ENCODE measurements at places on chromosomes 5 and 9. TPM values are rescaled to one million over a fixed set of nuclear protein-coding genes. Genes with fewer than 3 reads are reported as not detected.

Gene KLHL9
- total RNA-seq, result 10.8 TPM

Gene RLN2
- total RNA-seq, result 0.41 TPM

Gene PRSS3
- 3.5 TPM for total RNA-seq

Gene OBP2B
- total RNA-seq, result not detected

DNA sequence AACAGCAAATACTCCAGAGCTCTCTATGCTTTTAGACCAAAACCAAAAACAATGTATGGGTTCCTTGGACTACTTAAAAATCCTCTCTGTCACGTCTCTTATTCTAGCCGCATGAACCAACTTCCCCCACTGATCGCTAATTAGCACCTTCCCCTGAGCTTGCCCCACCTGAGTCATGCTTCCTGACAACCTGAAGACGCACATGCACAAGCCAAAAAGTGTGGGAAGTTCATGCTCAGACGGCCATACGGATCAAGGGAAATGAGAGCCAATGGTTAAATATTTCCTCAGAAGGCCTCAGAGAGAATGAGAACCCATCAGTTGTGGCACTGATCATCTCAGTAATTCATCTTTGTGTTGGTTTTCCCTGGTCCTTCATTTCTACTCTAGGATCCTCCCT is 199.7 kb downstream of the BNC2 start:
- no peak for DNase-seq

DNA sequence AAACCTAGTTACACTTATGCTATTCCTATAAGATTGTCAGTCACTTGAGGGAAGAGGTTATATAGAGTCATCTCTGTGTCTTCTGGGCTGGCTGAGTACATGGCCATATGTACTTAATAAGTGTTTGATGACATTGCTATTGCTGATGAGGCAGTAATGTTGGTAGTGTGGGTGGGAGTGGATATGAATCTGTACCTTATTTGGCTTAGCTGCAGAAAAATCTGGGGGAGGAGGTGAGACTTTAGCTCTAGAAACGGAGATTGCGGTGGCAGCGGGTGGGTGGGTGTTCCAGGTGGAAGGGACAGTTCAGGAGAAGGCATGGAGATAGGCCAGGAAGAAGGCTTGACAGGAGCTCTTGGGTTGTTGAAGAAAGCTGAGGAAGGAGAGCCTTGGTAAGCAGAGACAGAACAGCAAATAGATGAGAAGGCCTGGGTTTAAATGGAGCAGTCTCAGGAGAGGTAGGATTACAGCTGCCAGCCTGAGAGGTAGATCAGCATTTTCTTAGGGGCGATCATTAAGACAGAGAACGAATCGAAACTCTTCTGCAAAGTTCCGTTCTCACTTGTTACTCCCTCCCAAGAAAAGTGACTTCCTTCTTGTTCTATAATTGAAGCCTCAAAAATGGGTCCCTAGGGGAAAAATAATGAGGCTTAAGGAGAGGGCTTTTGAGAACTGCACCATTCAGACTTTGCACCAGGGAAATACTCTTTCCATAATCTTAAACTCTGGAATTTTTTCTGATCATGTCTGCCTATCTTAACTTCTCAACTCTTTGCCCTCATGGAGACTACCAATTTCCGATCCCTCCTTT is 160.5 kb downstream of the UNC13B start:
- DNase-seq, result no peak

- no peak for DNase-seq
Observed at GRCh38 chr5:141514330-141515133, 25.7 kb downstream of the PCDHGC5 start.

DNA sequence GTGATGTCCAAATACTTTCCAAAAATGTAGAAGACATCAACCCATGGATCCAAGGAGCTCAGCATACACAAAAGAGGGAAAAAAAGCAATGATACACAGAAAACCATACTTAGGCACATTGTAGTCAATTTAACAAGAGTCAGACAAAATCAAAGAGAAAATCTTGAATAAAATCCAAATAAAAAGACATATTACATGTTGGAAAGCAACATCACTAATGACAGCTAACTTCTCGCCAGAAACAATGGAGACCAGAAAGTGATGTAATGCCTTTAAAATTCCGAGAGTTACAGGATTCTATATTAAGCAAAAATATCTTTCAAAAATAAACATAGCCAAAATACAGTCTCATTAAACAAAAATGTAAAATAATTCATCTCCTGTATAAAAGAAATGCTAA is 79.8 kb upstream of the SLCO4C1 start:
- no peak for DNase-seq

DNA sequence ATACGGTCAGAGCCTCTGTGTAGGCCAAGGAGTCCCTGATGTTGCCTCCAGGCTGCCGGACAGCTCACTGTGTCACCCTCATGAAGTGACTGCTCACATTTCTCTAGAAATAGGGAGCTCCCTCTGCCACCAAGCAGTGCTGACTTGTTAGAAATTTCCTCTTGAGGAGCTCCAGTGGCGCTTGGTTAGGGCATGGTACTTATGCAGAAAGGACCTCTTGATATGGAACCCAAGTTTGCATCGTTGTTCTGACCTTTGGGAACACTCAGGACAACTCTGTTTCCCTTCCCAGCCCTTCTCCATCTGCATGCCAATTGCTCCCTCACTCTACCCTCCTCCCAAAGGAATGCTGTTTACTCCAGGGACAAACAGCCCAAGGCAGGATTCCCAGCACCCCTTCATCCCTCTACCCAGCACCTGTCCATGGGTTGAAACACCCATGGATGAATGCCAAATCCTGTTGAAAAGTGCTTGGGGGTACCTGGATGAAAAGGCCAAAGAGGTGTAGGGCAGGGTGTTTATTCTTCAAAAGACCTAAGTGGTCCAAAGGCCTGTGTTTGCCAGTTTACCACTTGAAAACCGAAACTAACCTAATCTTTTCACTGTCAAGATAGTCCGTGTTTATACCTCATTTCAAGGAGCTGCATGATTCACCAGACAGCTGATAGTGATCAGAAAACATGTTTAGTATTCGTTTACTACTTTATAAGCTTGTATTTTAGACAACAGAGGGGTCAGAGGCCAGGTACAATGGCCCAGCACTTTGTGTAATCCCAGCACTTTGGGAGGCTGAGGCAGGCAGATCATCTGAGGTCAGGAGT is 51.1 kb downstream of the KLF4 start:
- DNase-seq, result no peak

- DNase-seq, result no peak
Observed at GRCh38 chr5:168654211-168654721, 75.1 kb upstream of the PANK3 start.

- no peak for DNase-seq
Observed at GRCh38 chr5:154198611-154199230, 8.2 kb downstream of the GALNT10 start.

DNA sequence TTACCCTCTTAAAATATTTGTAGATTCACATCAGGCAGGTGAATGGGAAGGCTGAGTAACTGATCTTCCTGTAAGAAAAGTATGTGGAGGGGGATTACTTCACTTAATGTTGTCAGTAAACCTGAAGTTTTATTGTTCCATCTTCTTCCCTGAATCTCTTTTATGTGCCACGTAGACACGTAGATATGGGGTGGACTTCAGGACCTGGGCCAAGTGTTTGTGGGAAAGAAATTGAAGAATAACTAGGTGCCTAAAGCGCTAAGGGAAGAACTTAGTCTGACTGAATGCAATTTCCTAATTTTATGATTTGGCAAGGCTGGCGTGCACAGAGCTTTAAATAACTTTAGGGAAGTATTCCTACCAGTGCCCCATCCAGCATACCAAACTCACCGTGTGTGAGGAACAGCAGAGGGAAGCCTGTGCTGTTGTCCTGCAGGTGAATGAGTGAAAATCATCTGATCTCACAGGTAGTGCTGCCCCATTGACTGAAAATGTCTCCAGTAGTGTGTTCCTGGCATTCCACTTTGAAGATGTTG is 323.4 kb downstream of the KDM4C start:
- DNase-seq, result no peak

DNA sequence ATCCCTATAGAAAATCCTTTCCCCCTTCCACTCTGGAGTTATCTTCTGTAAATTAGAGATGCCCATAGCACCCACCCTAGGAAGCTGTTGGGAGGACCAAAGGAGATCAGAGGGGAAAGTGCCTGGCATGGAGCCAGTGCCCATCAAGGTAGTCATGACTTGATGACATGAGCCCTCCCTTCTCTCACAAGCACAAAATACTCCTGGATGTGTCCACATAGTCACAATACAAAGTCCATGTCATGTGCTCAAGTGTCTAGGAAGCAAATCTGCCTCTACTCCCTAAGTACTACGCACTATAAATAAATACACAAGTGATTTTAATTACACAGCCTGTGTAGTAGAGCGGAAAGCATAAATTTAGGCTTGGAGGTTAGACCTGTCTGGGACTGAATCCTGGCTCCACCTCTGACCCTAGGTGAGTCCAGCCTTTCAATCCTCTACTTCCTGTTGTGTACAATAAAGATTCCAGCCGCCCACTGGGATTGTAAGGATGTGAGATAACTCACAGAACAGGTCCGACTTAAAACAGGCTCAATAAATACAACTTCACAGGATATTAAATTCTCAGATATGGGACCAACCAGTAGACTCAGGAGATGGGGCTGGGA is 30.6 kb downstream of the TTC39B start:
- no peak for DNase-seq

DNA sequence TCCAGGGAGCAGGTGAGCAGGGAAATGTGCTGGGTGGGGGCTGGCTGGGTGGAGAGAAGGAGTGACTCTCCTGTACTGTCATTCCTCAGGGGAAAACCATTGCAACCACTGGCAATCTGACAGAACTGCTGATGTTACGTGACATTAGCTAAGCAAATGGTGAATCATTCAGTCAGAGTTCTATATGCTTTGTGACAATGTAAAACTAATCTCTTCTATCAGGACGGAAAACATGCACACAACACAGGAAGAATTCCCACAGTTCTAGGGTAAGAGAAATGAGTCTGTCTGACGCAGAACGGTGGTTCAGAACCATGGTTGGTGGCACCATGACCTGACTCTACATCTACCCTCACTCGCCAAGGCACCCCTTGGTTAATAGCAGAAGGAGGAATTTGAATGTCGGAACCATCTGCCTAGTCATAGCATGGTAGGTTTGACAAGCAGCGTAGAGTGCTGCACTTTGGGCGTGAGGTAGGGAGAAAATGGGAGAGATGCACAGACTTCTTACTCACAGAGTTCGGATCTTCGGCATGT is 243.6 kb upstream of the PANK3 start:
- DNase-seq, result no peak

DNA sequence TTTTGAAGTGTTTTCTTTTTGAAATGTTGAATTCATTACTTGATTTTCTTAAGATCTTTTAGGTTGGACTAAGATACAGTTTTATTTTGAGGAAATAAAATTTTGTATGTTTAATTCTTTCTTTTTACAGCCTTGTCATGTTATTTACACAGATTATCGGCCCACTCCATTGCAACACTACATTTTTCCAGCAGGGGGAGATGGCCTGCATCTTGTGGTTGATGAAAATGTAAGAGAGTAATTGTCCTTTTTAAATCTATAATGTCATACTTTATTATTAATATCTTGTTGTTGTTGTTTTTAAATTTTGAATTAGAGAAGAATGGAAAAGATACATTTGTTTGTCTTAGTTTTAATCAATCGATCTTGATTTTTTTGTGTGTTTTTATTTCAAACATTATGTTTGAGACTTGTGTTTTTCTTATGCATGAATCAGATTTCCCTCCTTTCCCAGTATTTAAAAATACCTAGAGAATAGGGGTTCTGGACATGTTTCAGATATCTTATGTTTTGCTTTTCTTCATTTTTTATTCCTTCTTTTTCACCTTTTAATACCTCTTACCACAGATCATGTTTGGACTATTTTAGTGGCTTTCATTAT is 36.7 kb downstream of the MTREX start:
- DNase-seq, result peak; percentile 82

Data from right atrium auricular region (tissue), 2 donors.